ENCODE measurements at places on chromosomes 5 and 9. TPM values are rescaled to one million over a fixed set of nuclear protein-coding genes. Genes with fewer than 3 reads are reported as not detected.

DNA sequence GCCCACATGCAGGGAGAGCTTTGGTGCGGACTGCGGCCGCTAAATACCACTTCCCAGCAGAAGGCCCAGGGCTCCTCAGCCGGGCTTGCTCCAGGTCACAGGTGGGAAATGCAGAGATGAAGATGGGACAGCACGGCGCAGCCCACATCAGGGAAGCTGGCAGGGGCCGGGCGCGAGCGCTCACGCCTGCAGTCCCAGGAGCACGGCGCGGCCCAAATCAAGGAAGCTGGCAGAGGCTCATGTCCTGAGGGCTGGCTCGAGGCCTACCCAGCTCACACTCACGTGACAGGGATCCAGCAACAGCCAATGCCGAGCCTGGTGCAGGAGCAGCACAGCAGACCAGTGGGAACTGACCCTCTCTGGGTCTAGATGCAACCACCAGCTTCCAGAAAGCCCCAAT lies 16.3 kb downstream of the LPCAT1 start:
- DNase-seq, result no peak
- H3K36me3 ChIP-seq, result peaks cover 29% of the 10 kb centered on the region
- H3K4me3 ChIP-seq, result no peak overlapping the region
- H3K27ac ChIP-seq, result no peak overlapping the region
- peaks cover 31% of the 10 kb centered on the region for H3K4me1 ChIP-seq
- no peaks in the 10 kb centered on the region for H3K27me3 ChIP-seq

DNA sequence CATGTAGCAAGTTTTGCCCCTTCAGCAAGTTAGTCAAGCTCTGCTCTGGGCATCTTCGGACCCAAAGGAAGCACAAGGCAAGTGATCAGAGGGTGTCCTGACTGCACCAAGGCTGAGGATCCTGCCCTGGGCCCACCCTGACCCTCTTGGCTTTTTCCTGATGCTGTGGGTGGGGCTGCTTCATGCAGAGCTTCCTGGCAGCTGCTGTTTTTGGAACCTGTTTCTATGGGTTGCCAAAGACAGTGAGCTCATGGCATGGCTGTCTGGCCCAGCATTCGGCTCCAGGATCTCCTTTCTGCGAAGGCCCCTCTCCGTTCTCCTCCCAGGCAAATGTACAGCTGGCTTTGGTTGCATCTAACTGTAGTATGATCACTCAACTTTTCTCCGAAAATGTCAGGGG lies 497.9 kb downstream of the ARHGEF28 start:
- no peak overlapping the region for H3K27ac ChIP-seq
- no peaks in the 10 kb centered on the region for H3K36me3 ChIP-seq
- H3K4me1 ChIP-seq, result no peaks in the 10 kb centered on the region

DNA sequence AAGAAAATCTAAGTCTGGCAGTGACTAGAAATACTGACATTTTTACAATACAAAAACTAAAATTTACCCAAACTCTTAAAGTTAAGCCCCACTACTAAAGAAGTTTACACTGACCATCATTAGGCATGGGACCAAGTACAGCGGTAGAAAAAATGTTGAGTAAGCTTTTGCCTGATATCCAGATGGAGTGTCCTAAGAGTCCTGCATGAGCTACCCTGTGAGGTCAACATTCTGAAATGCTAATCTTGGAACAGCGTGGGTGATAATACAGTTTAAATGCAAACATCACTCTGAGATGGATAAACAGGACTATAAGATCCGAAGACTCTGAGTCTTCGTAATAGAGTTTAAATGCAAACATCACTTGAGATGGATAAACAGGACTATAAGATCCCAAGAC lies 189.7 kb downstream of the DCP2 start:
- H3K4me3 ChIP-seq, result no peak overlapping the region
- H3K4me1 ChIP-seq, result no peaks in the 10 kb centered on the region
- no peak overlapping the region for H3K27ac ChIP-seq
- no peak for DNase-seq
- H3K27me3 ChIP-seq, result no peaks in the 10 kb centered on the region

- DNase-seq, result no peak
- no peaks in the 10 kb centered on the region for H3K4me1 ChIP-seq
- H3K27me3 ChIP-seq, result no peaks in the 10 kb centered on the region
- no peak overlapping the region for H3K27ac ChIP-seq
- H3K36me3 ChIP-seq, result no peaks in the 10 kb centered on the region
These were observed 23.0 kb upstream of the PPP1R26 start for GRCh38 chr9:135456436-135457104.

NUTM2F gene
- total RNA-seq, result not detected

- no peak for DNase-seq
- H3K36me3 ChIP-seq, result no peaks in the 10 kb centered on the region
- H3K4me1 ChIP-seq, result no peaks in the 10 kb centered on the region
- H3K27ac ChIP-seq, result no peak overlapping the region
- no peak overlapping the region for H3K4me3 ChIP-seq
These were observed 30.2 kb downstream of the ZFAND5 start for GRCh38 chr9:72334658-72335337.

C8G gene
- total RNA-seq, result not detected
